ENCODE measurements at places on chromosomes 6 and 20.

DNA sequence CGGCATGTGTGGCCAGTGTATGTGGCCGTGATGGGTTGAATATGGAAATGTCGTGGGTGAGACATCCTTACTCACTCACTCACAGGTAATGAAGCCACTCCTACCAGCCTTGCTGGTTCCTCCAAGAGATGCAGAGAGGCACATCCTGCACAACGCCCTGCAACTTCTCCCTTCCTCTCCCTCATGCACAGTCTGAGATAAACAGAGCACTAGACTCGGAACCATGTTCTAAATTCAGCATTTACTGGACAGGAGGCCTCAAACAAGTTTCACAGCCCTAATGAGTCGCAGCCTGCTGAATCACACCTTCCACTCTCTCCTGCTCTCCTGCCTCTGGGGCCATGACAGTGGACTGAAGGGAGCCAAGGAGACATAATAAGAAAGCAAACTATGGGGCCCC lies 91.2 kb downstream of the ISM1 start:
- DNase-seq: no peak

DNA sequence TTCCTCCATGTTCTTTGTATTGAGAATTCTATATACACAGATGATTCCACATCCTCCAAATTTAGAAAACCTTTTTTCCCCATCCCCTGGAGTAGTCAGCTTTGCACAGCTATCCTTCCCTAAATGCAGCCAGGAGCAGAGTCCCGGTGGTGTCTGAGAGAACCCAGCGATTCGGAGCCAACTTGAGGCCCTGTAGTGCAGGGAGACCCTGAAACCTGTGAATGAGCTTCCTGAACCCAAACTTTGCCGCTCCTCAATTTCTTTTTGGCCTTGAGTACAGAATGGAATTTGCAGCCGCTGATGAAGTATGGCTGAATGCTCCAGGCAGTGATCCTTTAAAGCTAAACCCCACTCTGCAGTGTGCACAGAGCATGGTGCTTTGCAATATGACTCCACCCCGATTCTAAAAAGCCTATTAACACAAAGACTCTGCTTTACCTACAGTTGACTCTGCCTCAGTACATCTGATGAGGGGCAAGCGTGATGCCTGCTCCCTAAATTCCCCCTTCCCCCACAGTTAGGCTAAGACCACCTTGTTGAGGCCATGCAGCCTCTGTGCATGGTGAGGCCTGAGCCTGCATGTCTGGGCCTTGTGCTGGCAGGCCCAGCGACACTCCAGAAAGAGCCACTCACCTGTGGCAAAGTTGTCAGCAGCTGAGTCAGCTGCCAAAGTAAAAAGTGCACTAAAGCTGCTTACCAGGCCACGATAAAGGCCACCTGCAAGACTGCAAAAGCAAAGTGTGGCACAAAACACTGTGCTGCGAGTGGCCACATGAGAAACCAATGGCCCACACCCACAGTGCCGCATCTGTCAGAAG lies 82.1 kb downstream of the PLEKHG1 start:
- no peak for DNase-seq

DNA sequence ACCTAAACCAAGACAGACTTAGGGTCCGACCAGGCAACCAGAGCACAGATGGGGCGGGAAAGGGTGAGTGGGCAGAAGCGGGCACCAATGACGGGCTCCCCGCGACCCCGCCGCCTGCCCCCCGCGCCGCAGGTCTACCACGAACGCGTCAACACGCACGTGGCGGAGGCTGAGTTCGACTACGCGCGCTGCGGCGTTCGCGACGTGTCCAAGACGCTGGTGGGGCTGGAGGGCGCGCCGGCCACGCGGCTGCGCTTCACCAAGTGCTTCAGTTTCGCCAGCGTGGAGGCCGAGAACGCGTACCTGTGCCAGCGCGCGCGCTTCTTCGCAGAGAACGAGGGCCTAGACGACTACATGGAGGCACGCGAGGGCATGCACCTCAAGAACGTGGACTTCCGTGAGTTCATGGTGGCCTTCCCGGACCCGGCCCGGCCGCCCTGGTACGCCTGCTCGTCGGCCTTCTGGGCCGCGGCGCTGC lies 5.1 kb downstream of the TMEM151B start:
- no peak for DNase-seq

GRCh38 chr20:32444474-32445220 lies 86.5 kb downstream of the ASXL1 start:
- DNase-seq: no peak

DNA sequence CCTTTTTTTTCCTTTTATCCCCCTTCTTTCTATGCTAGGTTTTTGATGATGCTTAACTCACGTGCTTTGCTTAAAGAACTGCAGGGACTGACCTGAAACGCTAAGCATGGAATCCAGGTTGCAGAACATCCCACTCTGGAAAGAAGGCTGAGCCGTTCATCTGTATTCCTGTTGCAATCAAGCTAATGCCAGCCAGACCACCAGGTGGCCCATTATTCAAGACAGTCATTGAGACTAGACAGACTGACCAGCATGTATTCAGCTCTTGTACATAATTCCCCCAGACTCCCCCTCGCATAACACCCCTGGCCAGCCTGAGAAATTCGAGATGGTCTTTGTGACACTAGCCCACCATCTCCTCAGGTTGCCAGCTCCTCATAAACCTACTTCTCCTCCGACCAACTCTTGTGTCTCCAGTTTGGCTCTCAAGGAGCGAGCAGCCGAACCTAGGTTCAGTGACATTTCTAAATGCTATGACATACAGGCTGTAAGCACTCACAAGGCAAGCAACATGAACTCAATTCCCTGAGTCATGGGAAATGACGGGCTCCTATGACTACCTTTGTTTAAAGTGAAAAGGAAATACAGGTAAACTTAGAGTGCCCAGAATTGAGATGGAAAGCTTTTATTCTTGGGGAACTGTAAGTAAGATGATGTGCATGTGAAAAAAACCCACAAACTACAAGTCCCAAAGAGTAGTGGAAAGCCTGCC lies 309.3 kb upstream of the CDYL start:
- DNase-seq: no peak

DNA sequence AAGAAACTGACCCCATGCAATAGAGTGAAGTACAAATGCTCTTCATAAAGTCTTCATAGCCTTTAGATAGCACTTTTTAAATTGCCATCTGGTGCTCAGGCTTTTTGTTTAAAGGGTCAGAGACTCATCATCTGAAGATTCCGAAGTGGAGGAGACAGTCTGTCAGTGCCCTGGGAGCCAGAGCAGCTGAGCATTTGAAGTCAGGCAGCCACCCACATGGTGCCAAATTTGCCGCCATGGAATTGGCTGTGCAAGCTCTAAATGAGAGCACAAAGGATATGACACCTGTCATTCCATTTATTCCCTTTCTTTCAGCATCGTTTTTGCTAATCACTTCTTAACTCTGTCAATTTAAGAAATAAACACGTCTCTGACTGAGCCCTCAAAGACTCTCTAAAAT lies 32.8 kb upstream of the CEP162 start:
- DNase-seq: no peak

DNA sequence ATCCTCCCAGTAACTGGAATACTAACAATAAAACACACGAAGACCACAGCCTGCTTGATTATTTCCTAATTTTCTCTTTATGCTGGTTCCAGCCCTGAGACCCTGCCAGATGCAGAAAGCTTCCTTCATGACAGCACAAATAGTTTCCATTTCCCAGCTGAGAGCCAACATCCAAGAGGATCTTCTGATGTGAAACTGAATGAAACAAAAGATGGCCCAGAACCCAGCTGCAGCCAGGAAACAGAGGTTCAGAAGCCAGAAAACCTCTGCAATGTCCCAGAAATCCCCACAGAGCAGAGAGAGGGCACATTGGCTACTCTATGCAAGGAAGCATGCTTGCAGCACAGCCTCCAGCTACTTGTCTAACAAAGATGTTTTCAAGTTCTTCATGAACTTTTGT lies 61.8 kb upstream of the PLEKHG1 start:
- DNase-seq: no peak

DNA sequence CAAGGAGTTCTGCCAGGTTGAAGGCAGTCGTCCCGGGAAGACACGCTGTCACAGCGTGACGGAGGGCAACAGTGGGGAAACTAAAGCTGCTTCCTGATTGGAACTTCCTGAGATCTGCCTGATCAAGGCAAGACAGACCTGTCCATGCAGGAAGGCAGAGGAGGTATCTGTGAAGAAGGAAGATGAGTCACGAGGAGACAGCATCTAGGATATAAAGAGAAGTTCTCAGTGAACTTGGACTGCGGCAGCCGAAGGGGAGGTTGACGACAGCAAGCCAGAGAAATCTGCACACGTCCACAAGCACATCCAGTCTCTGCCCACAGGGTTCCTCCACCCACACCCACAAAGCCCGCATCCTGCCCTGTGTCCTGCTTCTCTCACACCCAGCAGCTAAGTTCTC lies 38.6 kb downstream of the PREP start:
- no peak for DNase-seq

GRCh38 chr6:25175681-25176080 lies 103.5 kb upstream of the CARMIL1 start:
- DNase-seq: no peak

- no peak for DNase-seq
Observed at GRCh38 chr6:7021301-7021700, 86.5 kb upstream of the RREB1 start.

DNA sequence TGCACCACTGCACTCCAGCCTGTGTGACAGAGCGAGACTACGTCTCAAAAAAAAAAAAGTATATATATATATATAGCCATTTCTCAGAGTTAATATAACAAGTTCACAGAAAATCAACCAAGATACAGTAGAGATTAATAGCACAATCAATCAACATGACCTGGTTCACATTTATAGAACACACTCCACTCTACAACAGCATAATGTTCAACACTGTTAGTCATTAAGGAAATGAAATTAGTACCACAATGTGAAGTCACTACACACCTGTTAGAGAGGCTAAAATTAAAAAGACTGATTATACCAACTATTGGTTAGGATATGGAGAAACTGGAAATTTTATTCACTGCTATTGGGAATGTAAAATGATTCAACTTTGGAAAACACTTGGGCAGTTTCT lies 387.7 kb downstream of the QKI start:
- DNase-seq: no peak

GRCh38 chr6:24313251-24314141 lies 44.4 kb downstream of the DCDC2 start:
- no peak for DNase-seq

GRCh38 chr6:30750379-30750668 lies 6.0 kb upstream of the IER3 start:
- no peak for DNase-seq

- no peak for DNase-seq
Observed at GRCh38 chr6:133978896-133979240, 25.8 kb downstream of the TBPL1 start.

- DNase-seq: no peak
Observed at GRCh38 chr6:3623451-3624249, 127.9 kb downstream of the PXDC1 start.

DNA sequence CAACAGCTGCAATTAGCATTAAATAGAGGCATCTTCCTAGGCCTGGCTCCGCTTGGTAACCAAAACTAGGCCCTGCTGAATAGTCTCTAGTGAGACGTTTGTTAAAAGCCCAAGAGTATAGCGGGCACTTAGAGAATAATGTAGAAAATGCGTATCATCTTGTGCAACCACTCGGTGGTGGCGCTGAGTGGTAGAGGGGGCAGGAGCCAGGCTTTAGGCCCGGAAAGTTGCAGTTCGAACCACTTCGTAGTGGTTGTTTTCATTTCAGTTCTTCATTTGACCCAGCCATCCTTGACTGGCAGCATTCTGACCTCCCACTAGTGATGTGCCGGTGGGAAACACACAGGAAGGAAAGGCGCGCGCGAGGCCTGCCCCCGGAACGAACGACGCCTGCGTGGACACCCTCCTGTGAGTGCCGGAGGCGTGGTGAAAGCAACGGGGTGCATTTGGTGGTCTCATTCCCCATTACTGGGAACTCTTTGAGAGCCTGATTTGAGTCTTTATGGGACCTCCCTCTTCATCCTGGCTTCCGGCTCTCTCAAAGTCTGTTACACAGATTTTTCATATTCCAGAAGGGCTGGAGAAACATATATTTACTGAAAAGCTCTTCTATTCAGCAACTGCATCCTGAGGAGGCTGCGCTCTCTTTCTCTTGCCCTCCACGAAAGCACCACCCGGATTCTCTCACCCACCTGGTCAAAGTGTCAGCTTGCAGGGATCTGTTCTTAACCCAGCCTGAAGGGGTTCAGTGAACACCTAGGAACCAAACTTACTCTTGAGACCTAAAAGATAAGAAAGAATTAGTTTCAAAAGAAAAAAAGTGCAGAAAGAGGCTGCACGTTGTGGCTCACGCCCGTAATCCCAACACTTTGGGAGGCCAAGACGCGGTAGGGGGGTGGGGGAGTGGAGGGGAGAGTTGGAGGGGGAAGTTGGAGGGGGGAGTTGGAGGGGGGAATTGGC lies 18.2 kb downstream of the GPX5 start:
- DNase-seq: no peak

- no peak for DNase-seq
Observed at GRCh38 chr6:33116417-33116816, 40.6 kb downstream of the HLA-DPB1 start.

GRCh38 chr6:71466362-71466761 lies 177.8 kb downstream of the OGFRL1 start:
- no peak for DNase-seq

Data from D341Med (cell line).